Suppressor macrophage treated with lipopolysaccharide for 1 hour (primary cell): ENCODE measurements at places on chromosomes 12 and 14.

- DNase-seq = no peak
These were observed 38.3 kb downstream of the RPS6KA5 start for GRCh38 chr14:91021991-91022621.

DNA sequence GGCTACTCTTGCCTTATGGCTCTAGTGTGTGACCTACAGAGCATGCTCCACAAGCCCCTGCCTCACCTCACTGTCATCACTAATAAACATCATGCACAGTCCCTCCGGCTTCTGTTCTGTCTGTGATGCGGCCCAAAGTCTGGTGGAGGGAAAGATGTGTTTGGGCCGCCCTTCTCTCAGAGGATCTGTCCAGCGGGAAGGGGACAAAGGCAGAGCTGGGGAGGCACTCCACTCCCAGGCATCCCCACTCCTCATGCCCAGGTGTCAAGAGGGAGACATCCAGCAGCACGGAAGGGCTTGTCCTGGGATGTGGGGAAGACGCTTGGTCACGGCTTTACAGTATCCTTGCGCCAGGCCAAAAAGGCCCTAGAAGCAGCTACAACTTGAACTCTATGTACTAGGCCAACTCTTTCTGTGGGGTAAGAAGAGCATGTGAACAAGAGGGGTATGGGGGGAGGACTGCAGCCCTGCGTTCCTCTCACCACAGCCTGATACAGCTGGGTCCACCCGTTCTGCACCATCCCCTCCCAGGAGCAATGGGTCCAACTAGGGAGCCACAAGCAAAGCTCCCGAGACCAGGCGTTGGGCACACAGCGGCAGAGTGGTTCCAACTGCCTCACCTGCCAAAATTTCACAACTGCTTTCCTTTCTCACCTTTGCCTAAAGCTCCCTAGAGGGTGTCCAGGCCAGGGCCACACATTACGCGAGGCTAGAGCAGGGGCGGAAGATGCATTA, 10.7 kb downstream of the CACNB3 start:
- DNase-seq = no peak

DNA sequence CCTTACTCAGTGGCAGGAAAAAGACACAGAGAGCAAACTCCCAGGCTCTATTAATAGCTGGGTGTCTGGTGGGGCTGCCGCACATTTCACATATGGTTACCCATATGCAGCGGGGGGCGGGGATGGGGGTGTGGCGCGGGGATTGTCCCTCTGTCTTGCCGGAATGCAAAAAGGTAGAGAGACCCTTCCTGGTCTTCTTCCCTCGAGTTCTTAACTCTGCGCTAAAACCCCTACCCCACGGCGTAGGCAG, 1.7 kb downstream of the PRMT8 start:
- no peak for DNase-seq

DNA sequence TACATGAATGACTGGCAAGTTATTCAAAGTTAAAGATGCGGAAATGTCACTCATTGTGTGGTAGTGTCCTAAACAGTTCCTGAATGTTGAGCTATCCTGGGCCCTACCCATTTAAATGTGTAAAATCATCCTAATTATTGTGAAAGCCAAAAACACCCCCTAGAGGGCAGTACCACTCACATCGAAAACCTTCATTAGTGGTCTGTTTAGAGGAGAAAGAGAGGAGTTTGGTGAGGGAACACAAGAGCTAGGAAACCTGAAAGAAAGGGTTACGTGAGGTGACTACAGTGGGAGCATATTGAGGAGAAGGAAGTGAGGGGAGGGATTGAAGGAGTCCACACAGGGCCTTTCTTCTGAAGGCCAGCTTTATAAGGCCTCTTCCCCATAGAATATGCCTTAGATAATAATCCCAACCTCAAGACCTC, 2.5 kb upstream of the TEP1 start:
- DNase-seq = peak; percentile 75

- DNase-seq = no peak
These were observed 97.8 kb downstream of the SPTSSA start for GRCh38 chr14:34364201-34364600.
